ENCODE measurements at places on chromosomes 5 and 9.
A peak's percentile ranks its signal among the peaks of the same experiment; 100 is the strongest.

DNA sequence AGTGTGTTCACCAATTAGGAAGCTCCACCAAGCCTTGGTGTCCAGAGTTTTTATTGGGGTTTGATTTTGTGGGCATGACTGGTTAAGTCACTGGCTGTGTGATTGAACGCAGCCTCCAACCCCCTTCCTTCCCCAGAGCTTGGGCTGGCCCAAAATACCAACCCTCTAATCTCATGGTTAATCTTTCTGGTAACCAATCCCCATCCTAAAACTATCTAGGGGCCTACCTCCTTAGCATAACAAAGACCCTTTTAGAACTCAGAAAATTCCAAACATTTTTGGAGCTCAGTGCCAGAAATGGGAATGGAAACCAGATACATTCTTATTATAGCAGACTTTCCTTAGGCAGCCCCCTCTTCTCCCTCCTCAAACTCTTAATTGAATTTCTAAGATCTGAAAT, 35.9 kb upstream of the HRH2 start:
- no peak for DNase-seq

DNA sequence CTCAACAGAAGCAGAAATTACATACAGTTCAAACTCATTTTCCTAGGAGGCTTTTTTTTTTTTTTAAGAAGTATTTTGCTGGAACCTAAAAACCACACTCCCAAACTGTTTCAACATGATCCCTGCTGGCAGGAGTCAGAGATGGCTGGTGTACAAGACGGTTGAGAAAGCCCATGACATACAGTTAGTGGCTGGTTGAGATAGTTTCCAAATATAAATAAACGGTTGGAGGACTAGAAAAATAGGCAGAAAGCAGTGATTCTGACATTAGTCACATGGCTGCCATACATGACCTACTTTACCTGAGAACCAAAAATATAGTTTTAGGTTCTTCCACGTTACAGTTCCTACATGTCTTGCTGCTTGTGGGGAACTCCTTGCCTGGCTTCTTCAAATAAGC, 31.7 kb upstream of the BASP1 start:
- no peak for DNase-seq

DNA sequence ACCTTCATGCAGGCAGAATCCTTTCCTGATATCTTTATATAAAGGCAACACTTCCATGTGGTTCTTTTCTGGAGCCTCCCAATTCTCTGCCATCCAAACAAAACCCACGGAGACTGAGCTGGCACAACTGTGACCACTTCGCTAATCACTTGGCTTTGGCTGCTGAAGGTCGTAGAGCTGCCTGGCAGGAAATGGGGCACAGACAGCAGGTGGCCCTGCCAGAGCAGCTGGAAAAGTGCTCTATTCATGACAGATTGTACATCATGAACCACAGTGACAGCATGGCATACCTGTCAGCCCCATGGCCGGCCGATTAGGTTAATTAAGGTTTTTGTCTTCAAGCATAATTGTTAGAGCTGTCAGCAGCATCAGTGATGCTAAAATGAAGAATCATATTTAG, 141.9 kb upstream of the ANKRD55 start:
- no peak for DNase-seq

DNA sequence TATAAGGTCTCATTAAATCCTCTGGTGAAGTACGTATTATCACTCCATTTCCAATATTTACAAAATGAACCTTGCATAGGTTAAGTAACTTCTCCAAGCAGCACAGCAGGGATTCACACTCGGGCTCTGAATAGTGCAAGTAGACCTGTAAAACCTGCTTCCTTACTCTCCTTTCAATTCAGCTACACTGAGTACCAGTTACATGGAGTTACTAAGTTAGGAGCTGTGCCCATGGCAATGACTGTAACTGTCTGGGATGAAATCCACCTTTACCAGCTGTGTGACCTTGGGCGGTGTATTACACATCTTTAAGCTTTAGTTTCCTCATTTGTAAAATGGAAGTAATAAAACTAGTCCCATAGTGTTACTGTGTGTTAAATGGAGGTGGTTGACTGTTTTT, 15.9 kb upstream of the MOB3B start:
- no peak for DNase-seq

GRCh38 chr5:67512758-67513157, 316.2 kb upstream of the CD180 start:
- no peak for DNase-seq

GRCh38 chr5:141822144-141822543, 56.1 kb downstream of the PCDH1 start:
- no peak for DNase-seq

DNA sequence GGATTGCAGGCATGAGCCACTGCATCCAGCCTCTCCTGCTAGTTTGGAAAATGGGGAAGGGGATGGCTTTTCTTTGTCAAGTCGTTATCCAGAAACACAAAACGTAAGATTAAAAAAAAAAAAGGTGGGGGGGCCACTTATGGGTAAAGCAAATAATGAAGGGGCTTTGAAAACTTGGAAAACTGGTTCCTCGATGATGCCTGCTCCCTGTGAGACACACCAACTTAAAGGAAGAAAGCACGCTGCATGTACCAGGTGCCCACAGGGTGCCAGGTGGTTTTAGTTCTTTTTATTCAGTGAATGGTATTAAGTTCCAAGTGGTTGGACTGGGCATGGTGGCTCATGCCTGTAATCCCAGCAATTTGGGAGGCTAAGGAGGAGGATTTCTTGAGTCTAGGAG, 170.1 kb downstream of the GOLPH3 start:
- DNase-seq, result no peak

DNA sequence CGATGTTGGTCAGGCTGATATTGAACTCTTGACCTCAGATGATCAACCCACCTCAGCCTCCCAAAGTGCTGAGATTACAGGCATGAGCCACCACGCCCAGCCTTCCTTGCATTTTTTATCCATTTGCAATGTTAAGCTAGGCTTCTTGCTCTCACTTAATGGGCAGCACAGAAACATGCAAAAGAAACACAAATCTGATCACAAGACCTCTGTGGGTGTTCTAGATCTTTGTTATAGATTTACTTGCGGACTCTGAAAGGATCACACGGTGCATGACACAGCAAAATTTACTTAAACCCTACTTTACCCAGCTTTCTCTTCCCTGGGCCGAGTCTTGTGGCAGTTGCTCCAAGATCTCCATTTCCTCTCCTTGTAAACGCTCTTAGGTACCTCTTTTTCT, 71.3 kb downstream of the PSAT1 start:
- no peak for DNase-seq

DNA sequence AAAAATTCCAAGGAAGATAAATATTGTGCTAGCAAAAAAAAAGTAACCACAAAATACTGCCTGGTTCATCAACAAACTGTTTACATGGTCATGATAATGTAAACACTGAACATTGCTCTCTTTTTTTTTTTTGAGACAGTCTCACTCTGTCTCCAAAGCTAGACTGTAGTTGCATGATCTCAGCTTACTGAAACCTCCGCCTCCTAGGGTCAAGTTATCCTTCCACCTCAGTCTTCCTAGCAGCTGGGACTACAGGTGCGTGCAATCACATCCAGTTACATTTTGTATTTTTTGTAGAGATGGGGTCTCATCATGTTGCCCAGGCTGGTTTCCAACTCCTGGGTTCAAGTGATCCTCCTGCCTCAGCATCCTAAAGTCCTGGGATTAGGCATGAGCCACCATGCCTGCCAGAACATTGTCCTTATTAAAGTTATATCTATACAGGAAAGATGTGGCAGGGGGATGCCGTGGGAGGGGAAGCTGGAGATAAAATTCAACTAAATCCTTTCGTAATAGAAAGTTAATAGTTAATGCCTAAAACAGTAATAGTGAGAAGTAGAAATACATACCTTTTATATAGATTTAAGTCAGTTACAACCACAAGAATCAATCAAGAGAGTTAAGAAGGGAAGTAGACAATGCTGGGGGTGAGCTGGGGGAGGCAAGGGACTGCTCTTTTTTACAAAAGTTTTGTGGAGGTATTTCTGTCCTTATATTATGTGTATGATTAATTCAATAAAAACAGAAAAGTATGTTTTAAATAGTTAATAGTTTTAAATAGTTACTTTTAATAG, 52.3 kb downstream of the RGMB start:
- DNase-seq, result no peak

- no peak for DNase-seq
These were observed 31.6 kb upstream of the SNX2 start for GRCh38 chr5:122743261-122743660.

DNA sequence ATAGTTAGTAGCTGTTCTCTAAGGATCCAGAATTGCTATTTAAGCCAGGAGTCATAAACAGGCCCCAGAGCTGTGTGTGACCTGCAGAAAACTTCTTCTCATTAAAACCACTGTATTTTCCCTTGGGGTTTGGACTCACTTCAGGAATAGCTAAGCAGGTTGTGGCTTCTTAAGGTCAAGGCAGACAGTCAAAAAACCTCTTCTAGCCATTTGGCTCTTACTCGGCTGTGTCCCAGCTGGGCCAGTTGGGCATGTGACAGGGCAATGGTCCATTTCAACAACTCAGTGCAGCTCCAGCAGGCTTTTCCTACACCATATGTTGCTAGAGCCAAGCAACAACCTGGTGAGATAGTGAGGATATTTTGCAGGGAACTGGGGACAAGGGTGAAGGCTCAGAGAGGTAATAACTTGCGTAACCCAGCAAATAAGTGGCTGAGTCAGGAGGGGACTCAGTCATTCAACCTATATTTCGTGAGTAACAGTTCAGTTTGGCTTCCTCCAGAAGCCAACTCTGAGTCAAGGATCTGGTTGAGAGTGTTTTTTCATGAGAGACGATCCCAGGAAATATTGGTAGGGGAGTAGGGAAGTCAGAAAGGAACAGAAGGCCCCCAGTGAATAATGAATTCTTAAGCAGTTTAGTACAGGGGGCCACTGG, 115.4 kb upstream of the PPP2R2B start:
- DNase-seq, result no peak

- no peak for DNase-seq
These were observed 26.1 kb downstream of the DAP start for GRCh38 chr5:10734832-10735523.

DNA sequence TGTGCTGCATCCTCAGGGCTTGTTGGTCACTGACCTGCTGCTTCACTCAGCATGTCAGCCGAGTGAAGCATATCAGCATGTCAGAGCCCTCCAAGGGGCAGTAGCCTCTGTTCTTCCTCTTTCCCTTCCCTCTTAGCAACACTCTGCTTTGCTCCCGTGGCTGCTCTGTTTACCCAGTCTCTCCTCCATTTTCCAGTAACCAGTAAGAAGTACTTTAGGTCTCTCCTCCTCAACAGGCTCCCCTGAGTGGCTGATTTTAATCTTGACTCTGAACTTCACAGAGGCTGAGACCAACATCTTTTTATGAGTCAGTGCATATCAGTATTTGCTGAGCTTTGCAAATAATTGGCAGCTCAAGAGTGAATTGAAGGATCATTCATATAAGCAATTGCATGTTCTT, 18.6 kb upstream of the ADRB2 start:
- DNase-seq, result peak; percentile 39

- no peak for DNase-seq
These were observed 80.7 kb downstream of the C9orf152 start for GRCh38 chr9:110126986-110127864.

DNA sequence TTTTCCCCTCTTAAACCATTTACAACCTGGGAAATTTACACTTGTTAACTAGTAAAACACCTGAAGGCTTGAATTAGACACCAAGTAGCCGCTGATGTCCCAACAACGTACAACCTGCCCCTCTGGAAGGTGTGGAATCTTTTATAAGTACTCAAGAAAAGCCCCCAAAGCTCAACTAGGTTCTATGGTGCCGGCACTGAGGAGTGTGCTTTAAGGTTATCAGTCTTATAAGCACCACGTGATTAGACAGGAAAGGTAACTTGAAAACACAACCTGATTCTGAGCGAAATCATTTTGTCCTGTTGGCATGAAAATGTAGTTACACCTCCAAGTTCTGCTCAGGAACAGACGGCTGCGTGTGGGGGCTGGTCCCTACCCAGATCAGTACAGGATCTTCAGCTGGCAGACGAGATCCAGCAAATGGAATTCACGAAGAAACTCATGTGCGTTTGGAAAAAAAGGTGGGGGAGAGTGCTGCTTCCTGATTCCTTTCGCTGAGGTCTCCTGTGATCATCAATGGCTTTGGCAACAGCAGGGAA, 195.5 kb downstream of the MEF2C start:
- no peak for DNase-seq

DNA sequence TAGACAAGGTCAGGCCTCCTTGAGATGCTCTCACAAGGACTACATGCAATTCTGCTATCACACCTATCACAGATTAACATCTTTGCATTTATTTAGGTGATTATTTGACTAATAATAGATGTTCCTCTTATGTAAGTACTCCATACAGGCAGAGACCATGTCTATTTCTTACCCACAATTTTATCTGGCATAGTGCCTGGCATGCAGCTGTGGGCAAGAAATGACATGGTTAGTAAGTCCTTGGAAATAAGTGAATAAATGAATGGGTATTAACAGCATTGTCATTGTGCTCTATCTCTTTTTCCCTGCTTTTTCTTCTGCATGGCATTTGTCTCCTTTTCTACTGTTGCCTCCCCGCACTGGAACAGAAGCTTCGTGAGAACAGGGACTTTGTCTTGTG, 49.4 kb downstream of the SLC22A5 start:
- DNase-seq, result no peak

DNA sequence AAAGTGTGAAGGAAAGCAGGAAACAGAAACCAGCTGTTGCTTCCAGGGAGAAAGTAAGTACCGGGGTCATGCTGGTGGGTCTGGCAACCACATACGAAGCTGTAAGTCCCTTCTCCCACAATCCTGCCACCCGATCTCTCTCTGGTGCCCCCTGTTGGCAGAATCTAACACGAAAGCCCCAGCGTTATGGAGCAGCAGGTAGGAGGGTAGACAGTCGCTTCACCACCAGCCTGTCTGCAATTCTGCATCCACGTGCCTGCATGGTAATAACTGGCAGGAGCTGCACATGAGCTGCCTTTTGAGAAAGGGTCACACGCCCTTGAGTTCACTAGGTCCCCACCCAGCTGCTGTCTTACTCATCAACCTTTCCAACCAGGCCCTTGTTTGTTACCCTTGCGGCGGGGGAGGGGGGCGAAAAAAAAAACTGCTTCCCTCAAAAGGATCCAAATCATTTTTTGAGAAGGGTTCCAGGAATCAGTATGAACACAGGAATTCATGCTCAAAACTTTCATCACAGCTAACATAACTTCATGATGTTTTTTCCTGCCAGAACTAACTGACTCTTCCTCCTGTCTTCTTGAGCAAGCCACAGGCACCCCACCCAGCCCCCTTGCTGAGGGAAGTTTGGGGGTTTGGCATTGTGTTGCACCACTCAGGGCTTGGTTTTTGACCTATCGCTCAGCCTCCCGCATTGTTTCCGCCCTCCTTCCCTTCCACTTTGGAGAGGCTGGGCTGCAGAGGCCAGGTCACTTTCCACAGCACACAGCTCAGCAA, 19.6 kb upstream of the TMEM252 start:
- DNase-seq, result peak; percentile 32

- no peak for DNase-seq
These were observed 208.3 kb downstream of the TLE1 start for GRCh38 chr9:81480828-81481604.

GRCh38 chr5:90956511-90957097, 398.0 kb downstream of the ADGRV1 start:
- no peak for DNase-seq

DNA sequence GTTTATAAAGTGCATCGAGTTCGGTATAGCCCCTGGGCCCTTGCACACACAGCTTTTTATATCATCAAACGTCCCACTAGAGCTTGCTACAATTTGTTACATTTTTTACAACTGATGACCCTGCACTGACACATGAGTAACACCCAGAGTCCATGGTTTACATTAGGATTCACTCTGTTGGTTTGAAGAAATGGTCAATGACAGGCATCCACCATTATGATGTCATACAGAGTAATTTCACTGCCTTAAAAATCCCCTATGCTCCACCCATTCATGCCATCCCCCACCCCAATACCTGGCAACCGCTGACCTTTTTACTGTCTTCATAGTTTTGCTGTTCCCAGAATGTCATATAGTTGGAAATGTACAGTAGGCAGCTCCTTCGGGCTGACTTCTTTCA, 130.2 kb downstream of the MED10 start:
- DNase-seq, result no peak
